Dermis microvascular lymphatic vessel endothelial cell (primary cell): ENCODE measurements at places on chromosomes 3 and 15.

DNA sequence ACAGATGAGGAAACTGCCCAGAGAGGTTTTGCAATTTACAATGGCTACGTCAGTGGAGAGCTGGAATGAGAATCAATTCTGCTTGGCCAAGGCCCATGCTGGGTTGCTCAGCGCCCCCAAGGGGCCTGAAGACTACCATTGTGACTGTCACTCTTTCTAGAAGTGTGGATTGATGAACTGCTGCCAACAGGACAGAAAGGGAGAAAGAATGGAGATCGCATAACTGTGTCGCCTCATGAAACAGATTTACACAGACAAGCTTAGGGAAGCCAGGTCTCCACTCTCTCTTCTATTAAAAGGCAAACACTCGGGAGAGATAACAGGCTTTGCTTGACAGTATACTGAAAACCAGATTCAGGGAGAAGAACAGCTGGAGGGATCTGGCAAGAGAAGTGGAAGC, 160.0 kb downstream of the STT3B start:
- DNase-seq, result no peak

DNA sequence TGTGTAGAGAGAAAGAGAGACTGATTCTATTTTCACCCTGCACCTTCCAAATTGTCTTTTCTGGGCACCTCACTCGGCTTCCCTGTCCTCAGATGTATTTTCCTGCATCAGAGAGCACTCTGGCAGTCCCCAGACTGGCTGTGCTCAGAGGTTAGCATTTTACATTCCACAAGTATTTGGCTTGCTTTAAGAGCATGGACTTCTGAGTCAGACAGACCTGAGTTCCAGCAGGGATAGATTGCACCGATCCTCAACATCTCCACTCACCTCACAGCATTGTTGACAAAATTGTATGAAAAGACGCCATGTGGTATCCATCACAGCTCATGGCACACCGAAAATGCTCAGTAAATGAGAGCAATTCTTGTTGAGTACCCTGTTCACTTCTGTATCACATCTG, 45.6 kb downstream of the SST start:
- no peak for DNase-seq

GRCh38 chr3:129077222-129077621, 16.6 kb downstream of the GP9 start:
- DNase-seq, result peak; percentile 82

DNA sequence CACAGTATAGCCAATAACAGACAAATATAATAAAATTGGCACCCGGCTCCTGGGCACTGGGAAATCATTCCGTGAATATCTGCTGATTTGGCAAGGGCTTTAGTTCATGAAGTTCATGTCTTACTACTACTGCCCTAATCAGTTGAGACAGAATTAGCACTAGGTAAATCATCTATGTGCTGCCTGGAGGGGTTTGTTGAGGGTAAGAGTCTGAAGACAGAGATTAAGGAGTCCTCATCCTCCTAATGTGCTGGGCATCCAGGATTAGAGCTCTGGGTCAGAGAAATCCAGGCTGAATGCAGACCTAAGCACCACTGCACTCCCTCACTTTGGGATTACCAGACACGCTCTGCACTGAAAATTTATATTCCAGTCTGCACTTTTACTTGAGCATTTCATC, 2.0 kb downstream of the SAMD7 start:
- DNase-seq, result no peak

- no peak for DNase-seq
Observed at GRCh38 chr3:100603469-100603868, 5.9 kb upstream of the ADGRG7 start.

- DNase-seq, result no peak
Observed at GRCh38 chr3:59978979-59979378, 929.2 kb upstream of the CFAP20DC start.

DNA sequence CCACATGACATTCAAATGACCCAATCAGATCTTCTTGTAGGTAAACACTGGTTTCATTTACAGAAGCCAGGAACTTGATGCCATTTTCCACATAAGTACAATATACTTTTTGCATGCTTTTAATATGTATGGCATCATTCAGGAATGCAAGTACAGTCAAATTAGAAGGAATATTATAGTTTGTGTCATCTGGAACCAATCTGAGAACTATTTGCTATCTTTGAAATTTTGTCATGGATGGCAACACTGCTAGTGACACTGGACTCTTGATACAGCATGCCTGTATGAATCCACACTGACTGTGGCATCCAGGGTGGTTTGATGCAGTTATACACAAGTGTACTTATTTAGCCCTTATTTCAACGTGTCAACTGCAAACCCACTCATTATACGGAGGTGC, 141.6 kb downstream of the EBLN2 start:
- no peak for DNase-seq

- DNase-seq, result no peak
Observed at GRCh38 chr3:154616298-154616697, 186.3 kb upstream of the GPR149 start.

- DNase-seq, result no peak
Observed at GRCh38 chr3:195052939-195053338, 218.0 kb downstream of the XXYLT1 start.

GRCh38 chr3:47260605-47261004, 22.0 kb downstream of the KIF9 start:
- no peak for DNase-seq

- DNase-seq, result no peak
Observed at GRCh38 chr3:117097351-117097750, 387.8 kb downstream of the TUSC7 start.

GRCh38 chr15:31237043-31237324, 89.7 kb upstream of the KLF13 start:
- no peak for DNase-seq

GRCh38 chr15:93467337-93467736, 378.3 kb upstream of the RGMA start:
- no peak for DNase-seq

DNA sequence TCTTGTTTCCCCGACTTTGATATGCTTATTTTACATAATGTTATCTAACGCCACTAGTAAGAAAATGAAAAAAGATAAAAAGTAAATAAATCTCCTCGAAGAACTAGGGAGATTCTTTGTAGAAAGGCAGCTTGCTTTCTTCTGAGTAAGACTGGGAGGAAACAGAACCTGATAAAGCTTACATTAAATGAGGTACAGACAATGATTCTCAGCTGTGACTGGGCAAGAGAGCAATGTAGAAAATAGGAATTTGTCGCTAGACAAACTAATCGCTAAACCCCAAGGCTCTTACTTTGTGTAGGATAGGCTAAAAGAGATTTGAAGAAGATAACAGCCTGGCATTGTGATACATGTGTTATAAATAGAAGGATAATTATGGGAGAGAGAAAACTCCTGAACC, 919.0 kb upstream of the ALCAM start:
- DNase-seq, result no peak

DNA sequence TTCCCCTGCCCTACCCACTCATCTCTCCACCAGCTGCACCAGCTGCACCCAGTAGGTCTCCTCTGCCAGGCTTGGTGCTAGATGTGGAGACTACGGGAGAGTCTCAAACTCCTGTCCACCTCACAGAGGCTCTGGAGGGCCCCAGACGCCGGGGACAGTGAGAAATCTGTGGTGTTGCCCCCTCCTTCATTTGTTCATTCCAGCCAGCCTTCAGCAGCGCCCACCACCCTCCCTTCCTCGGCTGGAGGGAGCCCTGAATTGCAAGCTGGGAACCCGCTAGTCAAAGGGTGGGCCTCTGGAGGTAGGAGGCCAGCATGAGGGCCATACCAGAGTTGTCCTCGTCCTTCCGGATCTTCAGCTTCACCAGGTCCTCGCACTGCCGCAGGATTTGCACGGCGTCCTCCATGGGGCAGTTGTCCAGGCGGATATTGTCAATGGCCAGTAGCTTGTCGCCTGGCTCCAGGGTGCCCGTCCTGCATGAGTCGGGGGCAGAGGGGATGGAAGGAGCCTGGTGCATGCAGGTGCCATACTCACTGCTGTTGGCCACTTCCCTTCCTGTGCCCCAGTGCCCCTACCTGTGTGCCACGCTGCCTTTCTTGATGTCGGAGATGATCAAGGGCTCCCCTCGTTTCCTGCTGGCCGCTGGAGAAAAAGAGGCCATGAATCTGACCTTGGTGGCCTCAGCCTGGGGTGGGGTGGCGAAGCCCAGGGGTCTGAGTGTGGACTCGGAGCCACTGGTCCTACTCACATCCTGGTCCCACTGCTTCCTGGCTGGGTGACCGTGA, 29.1 kb downstream of the GRIP2 start:
- DNase-seq, result no peak

DNA sequence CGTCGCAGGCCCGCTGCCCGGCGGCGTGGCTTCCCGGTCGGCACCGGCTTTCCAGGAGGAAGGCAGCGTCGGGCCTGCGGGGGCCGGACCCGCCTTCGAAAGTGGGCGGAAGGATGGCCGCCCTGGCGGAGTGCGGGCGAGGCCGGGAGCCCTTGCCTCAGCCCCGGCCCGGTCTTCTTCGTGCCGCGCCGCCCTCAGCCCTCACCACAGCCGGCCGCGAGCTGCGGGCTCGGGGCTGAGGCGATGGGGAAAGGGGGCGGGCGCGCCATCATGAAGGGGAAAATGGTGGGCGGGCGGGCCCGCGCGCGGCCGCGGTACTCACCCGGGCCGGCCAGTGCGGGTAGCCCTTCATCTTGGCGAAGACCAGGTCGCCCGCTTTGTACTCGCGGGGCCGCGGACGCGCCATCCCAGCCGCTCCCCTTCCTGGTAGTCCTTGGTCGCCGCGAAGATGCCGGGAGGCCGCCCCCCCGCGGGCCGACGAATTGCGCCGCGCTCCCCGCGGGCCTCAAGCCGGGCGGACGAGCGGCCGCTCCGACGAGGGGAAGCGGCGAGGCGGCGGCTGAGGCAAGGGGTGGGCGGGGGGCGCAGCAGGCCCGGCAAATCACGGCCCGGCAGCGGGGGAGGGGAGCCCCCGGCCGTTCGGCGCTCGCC, 489 bp downstream of the HDGFL3 start:
- DNase-seq, result peak; percentile 4

GRCh38 chr3:79038636-79039035, 729.2 kb downstream of the ROBO1 start:
- DNase-seq, result no peak

- DNase-seq, result no peak
Observed at GRCh38 chr3:6779140-6779539, 81.8 kb upstream of the GRM7 start.

- no peak for DNase-seq
Observed at GRCh38 chr15:78023865-78024518, 53.5 kb downstream of the TBC1D2B start.

DNA sequence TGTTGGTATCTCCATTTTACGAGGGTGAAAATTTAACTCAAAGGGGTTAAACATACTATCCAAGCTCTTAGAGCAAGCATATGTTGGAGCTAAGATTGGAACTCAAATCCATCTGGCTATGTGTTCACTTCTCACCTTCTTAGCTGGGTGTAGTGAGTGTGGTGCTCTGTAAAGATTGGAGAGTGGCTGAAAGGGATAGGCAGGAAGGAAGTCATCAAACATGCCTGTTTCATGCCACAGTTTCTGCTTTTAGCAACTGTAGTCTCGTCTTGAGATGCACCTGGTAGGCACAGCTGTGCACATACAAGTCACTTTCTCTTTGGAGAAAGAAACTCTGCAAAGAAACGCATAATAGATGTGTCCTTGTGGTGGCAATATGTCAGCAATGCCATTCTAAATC, 189.1 kb upstream of the MDFIC2 start:
- no peak for DNase-seq

DNA sequence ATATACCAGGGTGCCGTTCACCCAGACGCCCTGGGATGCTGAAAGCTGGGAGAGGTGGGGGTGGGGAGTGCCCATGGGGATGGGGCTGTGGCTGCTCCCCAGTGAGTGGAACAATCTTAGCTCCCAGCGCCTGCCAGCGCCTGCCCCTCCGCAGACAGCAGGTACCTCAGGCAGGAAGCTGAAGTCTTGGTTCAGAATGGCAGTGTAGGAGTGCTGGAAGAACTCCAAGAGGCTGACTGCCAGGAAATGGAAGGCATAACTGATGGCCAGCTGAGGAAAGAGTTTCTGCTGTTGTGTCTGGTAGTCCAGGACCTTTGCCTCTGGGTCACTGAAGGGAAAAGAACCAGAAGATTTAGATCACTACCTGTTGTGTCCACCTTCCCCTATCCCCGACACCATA, 8.4 kb downstream of the ACOX2 start:
- peak; percentile 82 for DNase-seq

GRCh38 chr15:73969151-73969759, 22.8 kb downstream of the STOML1 start:
- DNase-seq, result no peak

DNA sequence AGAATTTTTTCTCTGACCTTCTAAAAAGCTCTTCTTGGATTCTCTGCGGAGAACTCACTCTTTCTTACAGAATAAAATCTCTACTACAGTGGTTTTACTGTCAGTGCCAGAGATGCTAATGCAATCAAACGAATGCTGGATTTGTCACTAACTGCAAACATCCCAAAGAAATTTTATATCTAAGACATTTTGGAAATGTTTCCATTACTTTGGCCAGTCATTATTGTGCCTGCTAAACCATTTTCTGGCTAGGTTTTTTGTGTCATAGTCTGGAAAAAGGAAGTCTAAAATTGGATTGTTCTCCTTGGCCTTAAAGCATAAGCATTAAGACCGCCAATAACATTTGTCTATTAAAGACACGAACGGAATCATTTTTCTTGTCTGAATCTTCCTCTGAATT, 54.0 kb downstream of the PLOD2 start:
- no peak for DNase-seq

DNA sequence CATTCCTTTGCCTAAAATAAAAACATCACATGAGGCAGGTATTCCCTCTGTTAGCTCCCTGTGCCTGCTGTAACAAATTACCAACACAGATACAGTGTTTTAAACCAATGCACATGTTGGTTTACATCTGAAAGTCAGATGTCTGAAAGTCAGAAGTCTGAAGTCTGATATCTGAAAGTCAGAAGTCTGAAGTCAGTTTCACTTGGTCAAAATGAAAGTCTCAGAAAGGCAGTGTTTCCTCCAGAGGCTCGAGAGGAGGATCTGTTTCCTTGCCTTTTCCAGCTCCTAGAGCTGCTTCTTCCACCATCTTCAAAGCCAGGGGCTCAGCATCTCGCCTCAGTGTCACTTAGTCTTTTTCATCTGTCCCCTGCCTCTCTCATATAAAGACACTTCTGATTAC, 22.0 kb downstream of the SST start:
- DNase-seq, result no peak

GRCh38 chr3:193942516-193943055, 193.4 kb upstream of the HES1 start:
- DNase-seq, result no peak

- DNase-seq, result no peak
Observed at GRCh38 chr3:128201158-128201755, 48.0 kb downstream of the EEFSEC start.

- DNase-seq, result no peak
Observed at GRCh38 chr15:90564051-90564450, 34.3 kb downstream of the CRTC3 start.

- no peak for DNase-seq
Observed at GRCh38 chr3:63745757-63746156, 73.3 kb upstream of the C3orf49 start.

- no peak for DNase-seq
Observed at GRCh38 chr3:120773932-120774331, 31.4 kb downstream of the GTF2E1 start.

DNA sequence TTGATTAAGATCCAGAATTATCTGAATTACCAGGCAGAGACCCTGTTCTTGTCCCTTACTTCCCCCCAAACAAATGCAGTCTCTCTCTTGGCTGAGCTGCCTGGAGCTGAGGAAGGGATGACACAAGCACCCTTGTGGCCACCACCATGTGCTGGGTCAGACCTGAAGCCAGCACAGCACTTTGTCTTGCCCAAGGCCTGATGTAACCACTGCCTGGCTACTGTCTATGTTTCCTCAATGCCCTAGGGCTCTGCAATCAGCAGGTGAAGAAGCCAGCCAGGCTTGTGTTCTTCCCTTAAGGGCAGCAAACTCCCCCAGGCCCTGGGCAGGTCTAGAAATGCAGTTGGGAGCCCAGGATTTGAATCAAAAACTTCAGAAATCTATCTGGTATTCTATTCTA, 15.8 kb upstream of the CASR start:
- no peak for DNase-seq
